ENCODE measurements at places on chromosomes 13 and 19.

DNA sequence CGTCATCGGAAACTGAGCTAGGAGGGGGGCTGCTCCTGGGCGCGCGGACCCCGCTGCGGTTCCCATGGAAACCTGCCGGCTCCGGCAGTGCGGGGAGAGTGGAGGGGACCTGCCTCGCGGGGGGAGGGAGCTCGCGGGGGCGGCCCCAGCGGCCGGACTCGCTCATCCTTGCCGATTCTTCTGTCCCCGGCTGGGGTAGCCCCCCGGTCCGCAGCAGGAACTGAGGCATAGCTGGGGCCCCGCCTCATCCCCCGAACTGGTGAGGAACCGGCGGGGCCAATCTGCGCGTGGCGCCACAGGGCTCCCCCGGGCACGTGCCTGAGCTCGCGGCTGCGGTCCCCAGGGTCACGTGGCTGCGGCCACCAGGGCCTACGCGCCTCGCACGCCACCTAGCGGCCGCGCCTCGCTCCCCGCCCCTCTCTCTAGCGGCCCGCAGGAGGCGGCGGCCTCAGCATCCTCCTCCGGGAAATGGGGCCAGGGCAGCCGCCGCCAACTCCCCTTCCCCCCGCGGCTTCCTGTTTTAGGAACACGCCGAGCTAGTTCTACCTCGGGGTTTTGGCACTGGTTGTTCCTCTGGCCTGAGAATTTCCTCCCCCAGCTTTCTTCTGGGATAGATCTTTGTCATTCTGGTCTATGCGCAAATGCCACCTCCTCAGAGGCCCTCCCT is 1.7 kb upstream of the ELAVL3 start:
- DNase-seq: peak; percentile 46

DNA sequence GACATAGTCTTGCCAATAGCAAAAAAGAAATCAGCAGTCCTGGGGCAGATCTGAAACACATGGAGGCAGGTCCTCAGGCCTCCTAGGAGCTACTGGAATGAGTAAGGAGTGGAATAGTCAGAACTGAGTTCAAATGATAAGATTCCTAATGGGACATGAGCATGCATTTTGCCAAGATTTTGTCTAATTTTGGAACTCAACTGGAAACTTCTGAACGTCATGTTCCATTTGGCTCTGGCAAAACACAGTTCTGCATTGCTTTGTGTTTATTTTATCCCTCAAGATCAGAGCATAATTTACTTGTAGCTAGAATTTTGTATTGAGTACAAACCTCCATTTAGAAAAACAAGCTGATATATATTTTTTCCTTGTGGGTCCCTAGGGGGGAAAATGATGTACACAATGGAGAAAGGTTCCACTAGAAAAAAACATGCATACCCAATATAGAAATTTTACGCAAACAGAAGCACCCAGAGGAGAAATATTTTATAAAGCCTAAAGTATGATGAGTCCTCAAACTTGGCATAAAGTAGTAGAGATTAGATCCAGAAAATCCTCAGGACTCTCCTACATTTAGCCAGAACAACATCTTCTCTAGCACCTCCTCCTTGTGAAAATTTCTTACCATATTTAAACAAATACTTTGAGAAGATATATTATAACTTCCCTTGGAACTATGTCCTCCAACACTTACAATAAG is 149.0 kb upstream of the SERP2 start:
- no peak for DNase-seq

- DNase-seq: no peak
Measured at GRCh38 chr19:39321117-39321831, 611 bp upstream of the LRFN1 start.

DNA sequence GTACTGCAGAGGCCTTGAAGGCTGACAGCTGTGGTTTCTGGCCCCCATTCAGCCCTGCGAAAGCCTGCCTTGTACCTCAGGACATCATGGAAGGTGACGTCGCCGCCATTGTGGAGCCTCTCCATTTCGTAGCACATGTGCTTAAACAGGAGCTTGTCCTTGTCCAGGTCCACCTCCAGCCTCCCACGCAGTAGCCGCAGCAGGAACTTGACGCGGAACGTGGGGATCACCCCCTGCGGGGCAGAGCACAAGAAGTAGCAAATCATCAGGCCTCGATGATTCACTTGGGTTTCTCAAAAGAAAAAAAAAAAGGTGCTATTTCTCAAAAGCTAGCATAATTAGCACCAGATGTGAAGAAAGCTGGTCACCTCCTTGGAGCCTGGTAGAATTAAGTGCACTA is 351.0 kb downstream of the NALCN start:
- no peak for DNase-seq

DNA sequence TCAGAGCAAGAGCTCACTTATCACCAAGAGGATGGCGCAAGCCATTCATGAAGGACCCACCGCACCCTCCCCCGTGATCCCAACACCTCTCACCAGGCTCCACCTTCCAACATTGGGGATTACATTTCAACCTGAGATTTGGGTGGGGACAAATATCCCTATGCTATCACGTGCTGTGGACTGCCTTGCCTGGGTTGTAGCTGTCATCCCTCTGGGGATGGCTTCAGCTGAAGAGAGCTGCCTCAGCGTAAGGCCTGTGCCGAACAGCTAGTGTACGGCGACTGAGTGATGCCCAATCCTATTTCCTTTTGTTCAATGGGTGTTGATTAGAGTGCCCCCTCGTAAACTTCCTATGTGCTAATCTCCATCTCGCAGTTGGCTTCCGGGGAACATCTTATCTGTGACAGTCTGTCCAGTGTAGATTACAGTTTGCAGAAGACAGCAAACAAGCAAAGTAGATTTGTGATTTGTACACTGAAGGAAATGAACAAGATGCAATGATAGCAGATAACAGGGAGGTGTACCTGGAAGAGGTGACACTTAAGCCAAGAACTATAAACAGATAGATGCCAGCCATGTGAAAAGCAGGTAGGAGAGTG is 11.8 kb upstream of the RCBTB1 start:
- no peak for DNase-seq

DNA sequence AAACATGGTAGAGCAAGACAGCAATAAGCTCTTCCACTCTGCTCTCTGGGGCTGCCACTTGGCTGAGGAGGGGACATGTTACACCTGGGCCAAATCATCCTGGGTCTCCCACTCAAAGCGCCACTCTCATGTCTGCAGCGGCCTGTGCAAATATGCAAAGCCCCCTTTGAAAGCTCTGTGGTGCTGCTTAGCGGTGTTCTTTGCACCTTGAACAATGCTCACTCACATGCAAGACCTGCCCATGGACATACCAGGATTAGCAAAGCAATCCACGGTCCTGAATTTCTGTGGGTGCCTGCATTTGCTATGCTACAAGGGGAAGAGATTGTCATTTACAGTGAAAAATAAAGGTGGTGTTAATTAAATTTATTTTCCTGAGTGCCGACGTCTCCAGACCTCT is 48.6 kb downstream of the MRPL57 start:
- no peak for DNase-seq

DNA sequence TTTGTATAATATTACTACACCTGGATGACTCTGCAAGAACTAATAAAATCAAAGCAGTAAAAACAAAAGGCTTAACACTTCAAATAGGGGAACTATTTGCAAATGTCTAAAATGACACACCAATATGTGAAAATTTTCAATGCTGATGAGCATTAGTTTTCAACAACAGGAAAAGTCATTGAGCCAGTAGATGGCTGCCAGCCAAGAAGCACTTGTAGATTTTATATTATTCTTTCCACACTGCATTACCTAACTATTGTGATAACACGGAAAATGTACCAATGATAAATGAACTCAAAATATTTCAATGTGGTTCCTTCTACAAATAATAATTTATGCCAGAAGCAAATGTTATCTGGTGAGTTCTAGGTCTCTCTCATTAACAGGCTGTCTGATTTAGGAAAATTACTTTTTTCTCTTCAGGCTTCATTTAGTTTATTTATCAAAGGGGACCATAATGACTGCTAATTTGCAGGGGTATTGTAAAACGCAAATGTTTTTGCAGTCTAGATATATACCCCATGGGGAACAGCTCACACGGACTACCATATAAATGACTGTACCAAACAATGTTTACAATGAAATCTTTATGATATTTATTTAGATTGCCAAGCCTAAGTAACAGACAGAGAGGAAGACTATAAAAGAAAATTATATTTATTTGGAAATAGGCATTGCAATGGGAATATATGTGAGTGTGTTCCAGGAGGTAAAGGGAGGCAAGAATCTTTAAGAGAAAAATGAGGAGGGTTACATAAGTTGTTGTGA is 407.8 kb downstream of the LIG4 start:
- peak; percentile 98 for DNase-seq

DNA sequence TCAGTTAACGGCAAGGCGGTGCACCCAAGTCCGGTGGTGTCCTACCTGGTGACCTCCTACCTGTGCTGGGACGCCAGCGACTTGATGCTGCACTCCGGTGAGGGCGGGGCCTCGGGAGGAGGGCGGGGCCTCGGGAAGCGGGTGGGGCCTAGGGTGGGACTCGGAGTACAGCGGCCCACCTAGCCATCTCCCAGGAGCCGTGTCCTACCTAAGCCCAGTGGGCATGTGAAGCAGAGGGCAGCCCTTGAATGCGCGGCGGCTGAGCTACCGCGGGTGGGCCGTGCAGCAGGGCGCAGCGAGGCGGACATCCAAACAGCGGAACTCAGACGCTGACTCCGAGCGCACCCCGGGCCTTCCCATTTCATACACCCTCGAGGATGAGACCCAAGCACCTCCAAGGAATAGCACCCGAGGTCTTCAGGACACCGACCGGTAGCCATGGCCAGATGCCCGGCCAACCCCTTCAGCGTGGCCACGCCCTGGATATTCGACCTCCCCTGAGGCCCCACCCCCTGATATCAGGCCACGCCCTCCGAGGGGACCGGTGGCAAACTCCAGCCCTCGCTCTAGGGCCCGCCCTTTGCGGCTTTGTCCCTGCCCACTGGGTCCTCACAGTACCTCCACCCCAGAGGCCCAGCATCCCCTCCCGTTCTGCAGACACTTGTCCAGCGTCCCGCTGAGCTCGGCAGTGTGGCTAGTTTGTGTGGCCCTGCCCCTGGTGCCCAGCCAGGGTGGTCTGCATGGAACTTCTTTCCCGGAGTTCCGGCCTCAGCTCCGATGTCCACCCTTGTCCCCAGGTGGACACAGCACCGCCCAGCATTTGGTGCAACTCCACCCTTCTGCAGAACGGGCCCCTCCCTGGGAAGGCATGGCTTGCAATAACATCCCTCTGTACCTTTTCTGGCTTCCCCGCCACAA is 5.4 kb downstream of the KLK1 start:
- DNase-seq: peak; percentile 78
